ENCODE measurements at places on chromosomes 2 and 18.

DNA sequence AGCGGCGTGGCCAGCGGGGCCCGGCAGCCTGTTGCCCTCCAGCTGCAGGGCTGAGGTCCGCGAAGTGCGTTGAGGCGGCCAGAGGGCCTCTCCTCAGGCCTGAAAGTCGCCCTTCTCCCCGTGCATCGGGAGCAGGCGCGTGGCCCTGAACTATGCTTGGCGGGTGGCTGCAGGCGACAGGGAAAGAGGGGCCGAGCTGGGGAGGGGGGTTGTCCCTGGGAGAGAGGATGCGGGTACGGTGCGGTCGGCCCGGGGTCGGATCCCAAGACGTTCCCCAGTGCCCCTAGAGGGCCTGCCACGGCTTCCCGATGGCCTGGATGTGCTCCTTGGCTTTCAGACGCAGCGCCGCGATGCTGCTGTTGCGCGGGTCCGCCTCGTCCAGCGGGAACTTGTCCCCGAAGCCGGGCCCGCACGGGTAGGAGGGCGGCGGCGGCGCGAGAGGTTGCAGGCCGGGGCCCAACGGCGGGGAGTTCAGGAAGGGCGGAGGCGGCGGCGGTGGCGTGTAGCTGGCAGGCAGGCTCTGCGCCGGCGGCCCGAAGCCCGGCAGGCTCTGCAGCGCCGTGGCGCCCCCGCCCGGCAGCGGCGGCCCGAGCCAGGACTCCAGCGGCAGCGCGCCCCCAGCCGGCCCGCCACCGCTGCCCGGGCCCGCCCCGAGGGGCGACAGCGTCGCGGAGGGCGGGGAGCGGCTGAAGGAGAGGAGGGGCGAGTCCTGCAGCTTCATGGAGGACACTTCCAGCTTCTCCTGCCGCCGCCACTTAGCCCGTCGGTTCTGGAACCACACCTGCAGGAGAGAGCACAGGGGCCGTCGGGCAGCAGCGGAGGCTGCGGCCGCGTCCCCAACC lies 4.3 kb downstream of the RAX start:
- DNase-seq: no peak

GRCh38 chr18:45482286-45482685 lies 133.0 kb upstream of the SLC14A2 start:
- DNase-seq: no peak

GRCh38 chr18:44973282-44973681 lies 292.6 kb downstream of the SETBP1 start:
- DNase-seq: no peak

- DNase-seq: no peak
Observed at GRCh38 chr2:37343537-37344434, 644 bp upstream of the QPCT start.

- DNase-seq: no peak
Observed at GRCh38 chr2:144288438-144288837, 231.5 kb downstream of the ZEB2 start.

DNA sequence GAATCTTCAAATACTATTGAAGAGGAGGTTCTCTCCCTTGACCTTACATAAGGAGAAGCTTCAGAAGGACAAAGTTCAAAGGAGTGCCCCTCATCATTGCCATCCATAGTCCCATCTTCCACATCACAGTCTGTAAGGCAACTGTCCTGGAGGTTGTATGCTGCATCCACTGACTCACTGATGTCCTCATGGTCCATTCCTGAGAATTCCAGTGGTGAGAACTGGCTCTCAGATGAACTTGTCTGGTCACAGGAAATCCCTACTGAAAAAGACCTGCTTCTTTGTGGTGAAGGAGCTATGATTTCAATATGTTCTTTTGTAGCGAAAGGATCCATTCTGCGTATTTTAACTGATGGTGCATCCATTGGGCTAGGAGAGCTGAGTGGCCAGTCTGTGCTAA lies 52.2 kb downstream of the EIF2AK3 start:
- no peak for DNase-seq

- no peak for DNase-seq
Observed at GRCh38 chr2:1969701-1970015, 225.3 kb upstream of the PXDN start.

GRCh38 chr2:164569378-164569777 lies 51.9 kb downstream of the GRB14 start:
- no peak for DNase-seq

DNA sequence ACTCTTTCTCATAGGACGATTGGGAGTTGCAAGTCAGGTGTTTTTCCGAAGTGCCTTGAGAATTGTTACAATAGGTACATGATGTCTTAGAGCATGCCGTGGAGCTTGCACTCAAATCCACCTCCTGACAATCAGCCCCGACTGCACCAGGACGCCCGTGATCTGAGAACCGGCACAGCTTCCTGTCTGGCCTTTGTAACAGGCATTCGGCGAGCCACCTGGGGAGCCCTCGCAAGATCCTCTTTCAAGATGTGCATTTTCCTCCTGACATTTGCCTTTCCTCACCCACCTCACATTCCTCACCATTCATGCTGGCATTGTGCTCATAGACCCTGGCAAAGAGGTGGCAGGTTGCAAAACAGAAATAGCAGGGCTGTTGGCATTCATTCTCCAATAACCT lies 427.3 kb downstream of the GALR1 start:
- no peak for DNase-seq

GRCh38 chr2:178506524-178506923 lies 26.3 kb downstream of the PLEKHA3 start:
- no peak for DNase-seq

DNA sequence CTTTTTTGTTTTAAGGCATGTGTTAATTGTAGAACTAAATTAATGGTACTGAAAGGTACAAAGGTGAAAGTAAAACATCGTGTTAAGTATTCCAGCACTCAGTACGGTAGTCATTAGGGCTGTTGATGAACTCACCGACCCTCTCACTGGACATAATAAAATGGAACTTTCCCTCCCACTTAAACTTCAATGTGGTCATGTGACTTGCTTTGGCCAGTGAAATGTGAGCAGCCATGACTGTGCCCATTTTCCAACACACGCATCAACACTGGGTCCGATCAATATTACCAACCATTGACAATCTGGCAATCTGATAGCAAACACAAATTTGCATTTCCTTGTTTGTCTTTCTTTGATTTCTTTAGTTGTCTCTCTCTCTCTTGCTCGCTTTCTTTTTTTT lies 125.1 kb downstream of the SPP2 start:
- no peak for DNase-seq

DNA sequence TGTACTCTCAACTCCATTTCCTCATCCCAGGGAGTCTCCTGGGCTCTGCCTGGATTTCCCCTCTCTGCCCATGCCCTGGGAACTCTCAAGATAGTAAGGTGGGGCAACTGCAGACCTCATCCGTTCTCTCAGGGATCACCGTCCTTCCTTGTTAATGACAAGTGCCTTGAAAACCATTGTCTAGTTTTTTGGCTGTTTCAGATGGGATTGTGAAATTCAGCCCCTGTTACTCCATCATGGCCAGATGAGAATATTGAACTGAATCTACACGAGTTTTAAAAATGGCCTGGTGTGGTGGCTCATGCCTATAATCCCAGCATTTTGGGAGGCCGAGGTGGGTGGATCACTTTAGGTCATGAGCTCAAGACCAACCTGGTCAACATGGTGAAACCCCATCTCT lies 665 bp upstream of the HRH4 start:
- DNase-seq: no peak

DNA sequence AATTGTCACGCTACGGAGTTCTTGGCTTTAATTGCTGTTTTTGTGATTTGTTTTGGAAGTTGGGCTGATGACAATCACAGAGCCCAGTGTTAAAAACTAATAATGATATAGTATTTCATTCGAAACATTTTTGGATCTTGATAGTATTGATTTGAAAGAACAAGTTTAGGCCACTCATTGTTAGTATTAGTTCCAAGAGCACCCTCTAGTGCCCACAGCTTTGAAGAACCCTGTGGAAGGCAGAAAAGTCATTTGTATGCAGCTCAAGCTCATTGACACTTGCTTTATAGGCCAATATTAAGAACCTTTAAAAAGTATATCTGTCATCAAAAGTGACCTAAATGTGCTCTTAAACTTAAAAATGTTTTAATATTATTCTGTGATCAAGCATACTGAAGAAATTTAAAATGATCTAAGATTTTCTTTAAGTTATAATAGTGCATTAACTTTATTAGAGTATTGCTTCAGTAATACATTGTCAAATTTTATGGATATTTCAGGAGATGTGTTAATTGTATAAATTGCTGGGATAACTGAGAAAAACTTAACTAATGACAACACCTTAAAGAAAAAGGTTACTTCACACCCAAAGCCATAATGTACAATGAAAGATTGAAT lies 191.0 kb downstream of the GRB14 start:
- DNase-seq: peak; percentile 25

GRCh38 chr2:149075105-149075504 lies 36.6 kb downstream of the LYPD6B start:
- no peak for DNase-seq

Data from HS-5 (cell line).